AG09319 (cell line): ENCODE measurements at places on chromosomes 1 and 21.

GRCh38 chr21:42964546-42965210, 9.7 kb upstream of the PKNOX1 start:
- no peak for DNase-seq

DNA sequence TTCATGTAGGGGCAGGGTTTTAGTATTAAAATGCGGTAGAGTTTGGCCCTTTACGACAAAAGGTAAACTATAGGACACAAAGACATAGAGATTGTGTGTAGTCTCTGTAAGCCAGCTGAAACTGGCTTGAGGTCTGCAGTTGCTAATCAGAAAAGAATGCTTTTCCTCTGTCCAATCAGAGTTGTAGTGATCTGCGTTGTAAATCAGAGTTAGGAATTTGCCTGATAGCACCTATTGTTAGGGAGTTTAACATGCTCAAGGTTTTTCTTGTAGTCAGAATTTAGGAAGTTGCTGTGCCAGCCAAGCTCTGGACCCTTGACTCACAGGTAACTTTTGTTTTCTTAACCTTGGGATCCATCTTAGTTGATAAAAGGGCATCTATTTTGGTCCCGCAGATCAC, 61.2 kb upstream of the VTCN1 start:
- DNase-seq, result no peak

GRCh38 chr1:212689196-212689725, 10.4 kb downstream of the BATF3 start:
- DNase-seq, result no peak

DNA sequence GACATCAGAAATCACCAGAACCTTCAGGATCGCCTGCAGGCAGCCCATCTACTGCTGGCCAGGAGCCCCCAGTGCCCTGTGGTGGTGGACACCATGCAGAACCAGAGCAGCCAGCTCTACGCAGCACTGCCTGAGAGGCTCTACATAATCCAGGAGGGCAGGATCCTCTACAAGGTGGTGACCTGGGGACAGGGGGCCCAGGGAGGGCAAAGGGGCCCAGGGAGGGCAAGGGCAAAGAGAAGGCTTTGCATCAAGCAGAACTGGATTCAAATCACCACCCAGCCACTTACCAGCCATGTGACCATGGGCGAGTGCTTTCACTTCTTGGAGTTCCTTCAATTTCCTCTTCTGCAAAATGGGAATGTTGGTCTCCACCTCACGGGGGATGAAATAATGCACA, 12.1 kb downstream of the DIO1 start:
- DNase-seq, result no peak

DNA sequence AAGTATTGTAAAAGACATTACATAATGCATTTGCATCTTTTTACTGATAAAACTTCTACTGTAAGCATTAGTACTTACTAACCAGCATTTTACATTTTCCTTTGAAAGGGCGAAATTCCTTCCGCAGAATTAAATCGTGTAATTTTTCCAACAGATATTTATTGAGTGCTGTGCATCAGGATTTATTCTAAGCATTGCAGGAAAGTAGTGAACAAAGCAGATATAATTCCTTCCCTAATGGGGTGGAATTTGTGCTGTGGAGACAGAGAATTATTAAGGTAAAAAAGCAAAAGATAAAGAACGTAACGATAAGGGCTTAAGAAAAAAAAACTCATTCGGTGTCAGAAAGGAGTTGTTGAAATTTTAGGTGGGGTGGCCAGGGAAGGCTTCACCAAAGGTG, 7.6 kb upstream of the ETS2 start:
- DNase-seq, result no peak

GRCh38 chr1:41768583-41768982, 150.1 kb downstream of the HIVEP3 start:
- no peak for DNase-seq
